ENCODE measurements at places on chromosomes 12 and 14. TPM values are rescaled to one million over a fixed set of nuclear protein-coding genes. Genes with fewer than 3 reads are reported as not detected.

IFNG gene
- not detected for total RNA-seq

WNT5B gene
- total RNA-seq: 0.79 TPM

MIP gene
- total RNA-seq: not detected

RIPK3 gene
- total RNA-seq: 4.7 TPM

NYNRIN gene
- total RNA-seq: 2.0 TPM

Measured in bronchial epithelial cell (primary cell).